ENCODE measurements at places on chromosomes 4 and X.
A peak's percentile ranks its signal among the peaks of the same experiment; 100 is the strongest.

DNA sequence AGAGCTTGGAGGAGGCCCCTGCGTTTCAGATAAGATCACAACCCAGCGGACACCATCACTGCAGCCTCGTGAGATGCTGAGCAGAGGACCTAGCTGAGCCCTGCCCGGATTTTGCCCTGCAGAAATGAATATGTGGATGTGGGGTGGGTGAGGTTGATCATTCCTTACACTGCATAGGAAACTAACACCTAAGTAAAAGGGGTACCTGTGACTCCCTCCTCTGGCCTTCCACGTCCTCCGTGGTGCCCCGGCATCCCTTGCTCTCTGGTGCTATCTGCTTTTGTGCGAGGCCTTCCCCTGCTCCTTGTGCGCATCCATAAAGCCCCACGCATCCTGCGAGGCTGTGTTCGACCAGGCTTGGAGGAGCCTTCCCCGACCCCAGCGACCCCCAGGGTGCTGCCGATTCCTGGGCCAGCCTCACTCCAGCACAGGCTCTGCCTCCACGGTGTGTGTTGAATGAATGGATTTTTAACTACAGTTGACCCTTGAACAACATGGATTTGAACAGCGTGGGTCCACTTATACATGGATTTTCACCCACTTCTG, 25.6 kb upstream of the GPR78 start:
- peak; percentile 31 for DNase-seq

GRCh38 chr4:119559044-119559647, 69.5 kb downstream of the PDE5A start:
- DNase-seq: no peak

DNA sequence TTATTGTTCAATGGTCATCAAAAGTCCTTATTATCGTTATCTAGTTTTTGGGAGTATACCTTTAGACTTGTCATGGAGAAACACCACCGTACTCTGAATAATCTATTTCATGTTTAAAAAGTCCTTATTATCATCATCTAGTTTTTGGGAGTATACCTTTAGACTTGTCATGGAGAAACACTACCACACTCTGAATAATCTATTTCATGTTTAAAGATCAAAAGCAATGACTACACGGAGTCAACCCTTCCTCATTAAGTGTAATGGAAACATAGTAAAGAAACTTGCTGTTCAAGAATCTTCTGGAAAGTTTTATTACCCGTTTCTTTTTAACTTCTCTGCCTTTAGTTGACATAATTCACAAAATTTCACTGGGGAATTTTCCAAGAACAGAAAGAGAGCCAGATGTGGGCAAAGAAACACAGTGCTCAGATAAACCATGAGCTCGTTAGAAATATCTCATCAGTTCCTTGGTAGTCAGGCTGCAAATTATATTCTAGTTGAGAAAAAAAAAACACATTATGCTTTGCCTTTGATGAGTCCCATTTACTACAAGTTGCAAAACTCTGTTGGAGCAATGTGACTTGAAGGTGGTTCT, 158.8 kb downstream of the AFAP1 start:
- no peak for DNase-seq

DNA sequence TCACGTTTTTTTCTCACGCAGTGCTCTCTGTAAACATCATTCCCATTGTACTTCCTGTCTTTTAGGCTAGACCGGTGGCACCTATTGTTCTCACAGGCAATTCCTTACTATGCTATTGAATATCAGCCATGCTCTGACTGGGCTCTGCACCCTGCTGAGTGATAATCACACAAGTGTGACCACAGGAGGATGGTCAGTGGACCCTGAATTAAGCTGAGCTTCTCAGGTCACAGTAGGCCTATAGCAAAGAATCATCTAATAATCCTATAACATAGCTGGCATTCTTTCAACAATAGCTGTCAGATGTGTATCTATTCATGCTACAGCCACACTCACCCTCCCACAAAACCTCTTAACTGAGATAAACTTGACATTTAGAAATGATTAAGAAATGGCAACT, 2399.8 kb upstream of the TENM3 start:
- DNase-seq: no peak

GRCh38 chr4:6188687-6189305, 11.6 kb downstream of the JAKMIP1 start:
- DNase-seq: no peak

GRCh38 chrX:102624105-102624504, 24.8 kb downstream of the ARMCX5 start:
- no peak for DNase-seq

DNA sequence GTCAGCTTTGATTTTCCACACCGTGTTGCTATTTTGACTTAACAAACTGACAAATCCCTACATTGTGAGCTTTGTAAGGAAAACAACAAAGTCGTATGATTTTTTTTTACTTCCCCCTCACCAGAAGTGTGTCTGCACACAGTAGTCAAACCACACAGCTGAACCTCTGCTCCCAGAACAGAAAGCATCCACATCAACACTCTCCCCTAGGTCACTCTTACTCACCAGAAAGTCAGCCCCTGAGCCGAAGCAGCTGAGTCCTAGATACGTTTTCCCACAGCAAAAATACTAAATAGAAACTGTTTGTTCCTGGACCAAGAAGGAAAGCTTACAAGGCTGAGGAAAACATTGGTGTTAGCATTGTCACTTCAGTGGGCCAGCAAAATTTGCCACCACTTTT, 305.7 kb downstream of the DHX15 start:
- DNase-seq: no peak
